ENCODE measurements at places on chromosomes 13 and 19. TPM values are rescaled to one million over a fixed set of nuclear protein-coding genes. Genes with fewer than 3 reads are reported as not detected.

Gene ZNF600
- 2.6 TPM for total RNA-seq

Gene B3GLCT
- total RNA-seq, result 29.2 TPM

Gene PRTN3
- total RNA-seq, result not detected

Gene CYP2A6
- not detected for total RNA-seq

Gene TNFRSF19
- 42.7 TPM for total RNA-seq

Gene ZNF729
- not detected for total RNA-seq

Gene GTF2F1
- 31.3 TPM for total RNA-seq

Gene MIR17HG
- total RNA-seq, result 2.6 TPM

Gene ZNF540
- total RNA-seq, result 13.4 TPM

Gene KLK6
- total RNA-seq, result not detected

Gene ANGPTL8
- total RNA-seq, result 0.84 TPM

Gene PROZ
- not detected for total RNA-seq

Gene ZIM2
- total RNA-seq, result 0.25 TPM

Gene MEDAG
- total RNA-seq, result 7.7 TPM

Gene C1QTNF9
- 1.1 TPM for total RNA-seq

Gene TBC1D17
- 44.6 TPM for total RNA-seq

Gene PSG1
- total RNA-seq, result not detected

Gene LRCH1
- 11.4 TPM for total RNA-seq
